ENCODE measurements at places on chromosomes 1 and 21.

DNA sequence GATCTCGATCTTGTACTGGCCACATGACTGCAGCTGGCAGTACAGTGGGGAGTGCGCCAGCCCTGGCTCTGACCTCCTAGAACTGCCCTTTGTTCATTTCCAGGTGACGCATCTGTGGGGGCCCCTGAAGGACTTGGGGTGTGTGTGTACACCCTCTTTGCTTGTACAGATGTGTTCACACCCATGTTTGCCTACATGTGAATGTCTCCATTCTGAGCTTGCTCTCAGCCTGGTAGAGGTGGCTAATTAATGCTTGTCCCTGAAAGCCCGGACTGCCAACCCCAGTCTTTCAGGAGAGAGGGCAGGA, 19.8 kb downstream of the TNFRSF1B start:
- no peak overlapping the region for H3K27ac ChIP-seq
- no peak for DNase-seq
- H3K4me3 ChIP-seq, result no peak overlapping the region
- no peaks in the 10 kb centered on the region for H3K36me3 ChIP-seq
- H3K27me3 ChIP-seq, result peaks cover 6% of the 10 kb centered on the region
- peaks cover 14% of the 10 kb centered on the region for H3K4me1 ChIP-seq

GRCh38 chr1:17922833-17923232, 167.7 kb downstream of the ACTL8 start:
- no peak overlapping the region for H3K27ac ChIP-seq
- H3K4me1 ChIP-seq, result no peaks in the 10 kb centered on the region
- H3K27me3 ChIP-seq, result peaks cover 61% of the 10 kb centered on the region
- H3K36me3 ChIP-seq, result no peaks in the 10 kb centered on the region

GRCh38 chr1:118773656-118774055, 214.5 kb downstream of the TBX15 start:
- no peaks in the 10 kb centered on the region for H3K36me3 ChIP-seq
- H3K27ac ChIP-seq, result no peak overlapping the region
- H3K4me3 ChIP-seq, result no peak overlapping the region
- peaks cover 5% of the 10 kb centered on the region for H3K27me3 ChIP-seq
- no peaks in the 10 kb centered on the region for H3K4me1 ChIP-seq
- DNase-seq, result no peak

- H3K36me3 ChIP-seq, result no peaks in the 10 kb centered on the region
- DNase-seq, result no peak
- H3K27me3 ChIP-seq, result no peaks in the 10 kb centered on the region
- H3K27ac ChIP-seq, result no peak overlapping the region
- H3K4me1 ChIP-seq, result peaks cover 7% of the 10 kb centered on the region
Measured at GRCh38 chr21:28104346-28104745, 888.3 kb downstream of the LTN1 start.

Data from type B pancreatic cell (in vitro differentiated cells).